Mucosa of descending colon (tissue), 3 donors: ENCODE measurements at places on chromosomes 11 and 22. TPM values are rescaled to one million over a fixed set of nuclear protein-coding genes. Genes with fewer than 3 reads are reported as not detected.

Gene FAU
- 705 TPM for total RNA-seq

Gene RIBC2
- total RNA-seq, result 2.6 TPM

Gene EIF1AD
- 35.3 TPM for total RNA-seq

DNA sequence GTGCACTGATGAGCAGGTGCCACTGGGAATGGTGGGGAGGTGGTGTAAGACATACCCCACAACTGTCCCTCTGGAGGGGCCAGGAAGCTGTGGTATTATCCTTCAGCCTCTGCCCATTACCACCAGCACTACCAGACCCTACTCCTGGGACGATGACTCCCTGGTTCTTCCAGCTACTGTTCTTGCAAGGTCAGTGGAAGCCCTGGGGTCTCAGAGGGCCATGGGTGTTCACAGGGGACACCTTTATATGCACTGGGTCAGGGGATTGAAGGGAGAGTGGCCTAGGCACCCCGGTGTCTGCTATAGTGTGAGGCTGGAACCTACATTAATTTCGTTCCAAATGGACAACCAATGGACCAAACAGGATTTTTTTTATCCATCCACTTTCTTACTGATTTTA, 102.1 kb downstream of the RPS6KA4 start:
- no peak for DNase-seq

DNA sequence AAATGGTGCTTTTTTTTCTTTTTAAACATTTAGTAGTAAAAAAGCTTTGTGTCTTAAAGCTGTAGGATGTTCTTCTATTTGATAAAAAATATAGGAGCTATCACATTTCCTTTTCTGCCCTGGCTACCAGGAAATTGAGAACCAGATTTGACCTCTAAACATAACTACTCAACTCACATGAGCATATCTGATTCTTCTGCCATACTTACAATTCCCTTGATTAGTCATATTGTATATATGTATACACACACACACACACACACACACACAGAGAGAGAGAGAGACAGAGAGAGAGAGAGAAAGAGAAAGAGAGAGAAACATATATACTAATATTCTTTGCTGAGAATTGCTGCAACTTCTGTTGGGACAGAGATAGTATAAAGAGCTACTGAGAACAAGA, 23.0 kb upstream of the GDPD4 start:
- DNase-seq, result no peak

DNA sequence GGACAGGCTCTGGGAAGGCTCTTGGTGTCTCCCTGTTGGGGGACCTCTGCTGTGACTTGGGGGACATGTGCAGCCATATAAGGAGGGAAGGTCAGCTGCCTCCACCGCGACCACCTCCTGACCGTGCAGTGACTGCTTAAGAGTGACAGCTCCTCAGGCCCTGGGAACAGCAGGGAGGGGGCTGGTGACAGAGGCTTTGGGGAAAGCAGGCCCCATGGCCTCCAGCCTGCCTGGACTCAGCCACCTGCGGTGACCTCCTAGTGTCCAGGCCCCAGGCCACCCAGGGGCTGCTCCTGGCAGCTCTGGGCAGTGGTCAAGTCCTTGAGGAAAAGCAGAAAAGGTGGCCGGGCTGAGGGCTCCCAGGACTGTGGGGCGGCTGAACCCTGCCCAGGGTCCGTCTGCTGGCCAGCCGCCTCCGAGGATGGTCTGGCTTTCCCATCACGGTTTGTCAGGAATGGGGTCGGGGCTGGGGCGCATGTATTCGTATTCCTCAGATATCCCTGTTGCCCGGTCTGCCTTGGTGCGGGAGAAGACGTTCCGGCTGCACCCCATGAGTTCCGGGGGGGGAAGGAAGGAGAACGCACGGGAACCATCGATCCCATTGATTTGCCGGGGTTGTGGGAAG, 96.8 kb downstream of the WNT7B start:
- DNase-seq, result no peak

GRCh38 chr22:38314933-38315822, 2.1 kb downstream of the CSNK1E start:
- peak; percentile 55 for DNase-seq

- DNase-seq, result no peak
Observed at GRCh38 chr11:22778642-22779041, 51.0 kb downstream of the SVIP start.

DNA sequence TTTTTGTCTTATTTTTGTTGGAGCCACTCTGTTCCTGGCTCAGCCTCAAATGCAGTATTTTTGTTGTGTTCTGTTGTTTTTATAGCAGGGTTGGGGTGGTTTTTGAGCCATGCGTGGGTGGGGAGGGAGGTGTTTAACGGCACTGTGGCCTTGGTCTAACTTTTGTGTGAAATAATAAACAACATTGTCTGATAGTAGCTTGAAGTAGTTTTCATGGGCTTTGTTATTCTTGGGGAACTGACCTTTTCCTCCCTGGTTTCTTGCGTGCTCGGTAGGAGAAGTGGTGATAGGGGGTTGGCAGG, 6.0 kb upstream of the MCM5 start:
- no peak for DNase-seq

- DNase-seq, result no peak
Observed at GRCh38 chr11:70528794-70529580, 130.7 kb downstream of the CTTN start.

DNA sequence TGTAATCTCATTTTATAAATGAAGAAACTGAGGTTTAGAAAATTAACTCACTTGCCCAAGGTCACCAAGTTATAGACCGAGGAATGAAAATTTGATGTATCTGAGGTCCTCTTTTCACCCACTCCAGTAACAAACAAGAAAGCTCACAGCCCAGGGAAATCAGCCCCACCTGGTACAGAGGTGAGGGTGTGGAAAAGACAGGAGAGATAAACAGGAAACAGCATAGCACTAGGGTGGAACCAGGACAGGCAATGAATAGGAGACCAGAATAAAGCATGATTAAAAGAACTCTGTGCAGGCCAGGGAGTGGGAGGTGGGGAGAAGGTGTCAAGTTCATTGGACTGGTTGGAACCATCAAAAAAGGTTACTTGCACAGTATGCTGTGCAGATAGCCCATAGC, 46.2 kb upstream of the SMCO4 start:
- peak; percentile 67 for DNase-seq

DNA sequence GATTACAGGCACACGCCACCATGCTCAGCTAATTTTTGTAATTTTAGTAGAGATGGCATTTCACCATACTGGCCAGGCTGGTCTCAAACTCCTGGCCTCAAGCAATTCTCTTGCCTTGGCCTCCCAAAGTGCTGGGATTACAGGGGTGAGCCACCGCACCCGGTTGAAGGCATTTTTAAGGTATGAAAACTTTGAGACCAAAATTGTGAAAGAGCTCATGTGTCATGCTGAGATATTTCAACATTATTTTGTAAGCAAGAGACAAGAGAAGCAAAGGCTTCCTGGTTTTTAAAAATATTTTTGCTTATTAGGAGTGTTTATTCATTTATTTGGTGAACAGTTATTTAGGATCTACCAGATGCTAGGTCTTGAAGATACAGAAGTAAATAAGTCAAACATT, 6.8 kb downstream of the NHERF4 start:
- no peak for DNase-seq

DNA sequence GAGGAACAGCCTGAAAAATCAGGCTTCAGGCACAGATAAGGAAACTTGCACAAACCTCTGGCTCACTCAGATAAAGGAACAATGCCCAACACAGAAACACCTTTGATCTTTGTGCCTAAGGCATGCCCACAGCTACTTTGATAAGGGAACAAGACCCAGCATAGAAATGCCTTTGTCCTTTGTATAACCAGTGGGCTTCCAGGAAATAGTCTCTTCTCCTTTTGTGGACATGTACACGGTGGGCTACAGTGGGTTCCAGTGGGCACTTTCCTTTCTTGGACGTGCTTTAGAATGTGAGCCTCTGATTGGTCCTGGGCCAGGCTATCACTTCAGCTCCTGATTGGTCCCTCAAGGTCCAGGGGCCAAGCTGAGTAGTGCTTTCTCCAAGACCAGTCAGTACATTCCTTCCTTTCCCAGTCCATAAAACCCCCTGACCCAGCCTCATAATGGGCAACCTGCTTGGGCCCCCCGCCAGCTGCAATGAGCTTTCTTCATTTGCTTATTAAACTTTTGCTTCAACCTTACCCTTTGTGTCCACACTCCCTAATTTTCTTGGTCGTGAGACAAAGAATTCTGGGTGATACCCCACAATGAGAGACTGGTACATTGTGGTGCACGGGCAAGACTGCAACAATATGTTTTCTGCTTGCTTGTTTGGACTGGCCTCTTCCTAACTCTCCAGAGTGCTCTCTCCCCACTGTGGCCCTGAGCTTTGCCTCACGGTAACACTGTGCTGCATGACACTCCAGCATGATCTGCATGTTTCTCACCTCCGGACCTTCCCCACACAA, 1.7 kb upstream of the CABIN1 start:
- DNase-seq, result no peak

DNA sequence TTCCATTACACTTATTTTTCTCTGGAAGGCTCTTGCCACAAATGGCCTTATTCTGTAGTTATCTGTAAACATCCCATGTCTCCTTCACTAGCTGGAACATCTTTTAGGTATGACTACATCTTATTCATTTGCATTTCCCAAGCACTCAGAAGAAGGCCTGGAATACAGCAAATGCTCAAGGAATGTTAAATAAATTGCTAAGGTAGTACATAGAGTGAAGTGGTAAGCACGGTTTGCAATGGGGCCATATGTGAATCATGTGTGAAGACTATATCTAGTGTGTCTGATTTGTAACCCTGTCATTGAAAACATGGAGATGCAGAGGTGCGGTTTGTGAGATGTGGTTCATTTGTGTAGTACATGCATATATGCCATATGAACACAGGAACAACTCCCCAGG, 33.5 kb downstream of the GDPD4 start:
- no peak for DNase-seq

DNA sequence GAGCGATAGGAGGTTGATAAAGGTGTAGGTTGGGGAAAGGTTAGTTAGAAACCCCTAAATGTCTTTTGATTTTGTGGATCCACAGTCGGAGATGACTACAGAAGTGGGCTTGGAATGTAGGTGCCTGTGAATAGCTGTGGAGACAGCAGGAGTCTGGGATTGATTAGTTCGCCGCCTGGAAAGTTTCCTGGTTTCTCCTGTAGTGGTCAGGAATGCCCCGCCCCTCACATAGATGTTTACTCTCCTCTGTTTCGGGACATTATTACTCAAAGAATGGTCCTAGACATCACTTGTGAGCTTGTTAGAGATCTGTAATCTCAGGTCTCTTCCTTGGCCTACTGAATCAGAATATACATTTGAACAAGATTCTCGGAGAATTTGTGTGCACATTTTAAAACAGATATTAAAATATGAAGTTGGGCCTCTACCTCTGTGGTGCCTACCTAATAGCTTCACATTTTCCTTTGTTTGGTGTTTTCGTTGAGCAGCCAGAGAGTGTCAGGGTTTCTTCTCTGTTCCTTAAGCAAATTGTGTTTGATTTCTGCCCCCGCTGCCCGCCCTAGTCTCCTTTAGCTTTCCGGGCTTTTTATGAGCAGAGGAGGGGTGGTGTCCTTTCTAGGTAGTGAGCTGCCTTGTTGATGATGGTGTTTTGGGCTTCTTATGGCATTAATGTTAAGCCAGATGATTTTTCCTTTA, 89.4 kb downstream of the PPP6R3 start:
- DNase-seq, result no peak

GRCh38 chr22:27594474-27595134, 207.0 kb downstream of the MN1 start:
- no peak for DNase-seq

DNA sequence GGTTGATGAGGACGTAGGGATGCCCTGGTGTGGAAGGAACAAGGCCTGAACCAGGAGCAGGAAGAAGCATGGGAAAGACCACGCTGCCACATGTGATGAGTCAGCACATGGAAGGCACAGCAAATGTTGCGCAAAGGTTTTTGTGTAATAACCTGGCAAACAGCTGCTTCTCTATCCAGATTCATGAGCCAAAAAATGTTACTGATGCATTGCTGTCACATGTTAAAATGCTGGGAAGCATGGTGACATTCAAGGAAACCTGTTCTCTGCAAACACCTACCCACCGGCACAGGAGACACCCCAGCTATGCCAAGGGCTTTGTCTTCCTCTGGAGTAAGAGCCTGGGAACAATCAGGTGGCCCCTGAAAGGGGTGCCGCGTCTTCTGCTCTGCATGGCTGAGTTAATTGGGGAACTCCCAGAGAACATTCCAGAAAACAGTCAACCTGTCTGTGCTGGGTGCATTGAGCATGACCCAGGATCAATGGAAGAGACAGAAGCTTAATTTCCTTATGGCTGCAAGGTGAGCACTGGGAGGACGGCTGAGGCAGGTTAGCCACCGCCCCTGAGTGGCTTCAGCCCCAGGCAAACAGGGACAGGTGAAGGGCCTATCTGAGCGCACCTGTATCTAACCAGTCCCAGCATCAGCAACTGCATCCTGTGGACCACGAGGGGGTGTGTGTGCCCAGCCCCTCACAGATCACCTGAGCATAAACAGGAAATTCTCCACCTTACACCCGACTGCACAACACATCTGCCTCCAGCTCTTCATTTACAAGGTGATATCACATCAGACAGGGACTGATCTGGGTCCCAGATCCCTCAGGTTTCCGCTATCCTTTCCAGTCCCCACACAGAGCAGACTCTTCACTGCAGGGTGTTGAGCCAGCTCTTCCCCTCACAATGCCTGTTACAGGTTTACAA, 108.4 kb downstream of the GGTLC2 start:
- no peak for DNase-seq

DNA sequence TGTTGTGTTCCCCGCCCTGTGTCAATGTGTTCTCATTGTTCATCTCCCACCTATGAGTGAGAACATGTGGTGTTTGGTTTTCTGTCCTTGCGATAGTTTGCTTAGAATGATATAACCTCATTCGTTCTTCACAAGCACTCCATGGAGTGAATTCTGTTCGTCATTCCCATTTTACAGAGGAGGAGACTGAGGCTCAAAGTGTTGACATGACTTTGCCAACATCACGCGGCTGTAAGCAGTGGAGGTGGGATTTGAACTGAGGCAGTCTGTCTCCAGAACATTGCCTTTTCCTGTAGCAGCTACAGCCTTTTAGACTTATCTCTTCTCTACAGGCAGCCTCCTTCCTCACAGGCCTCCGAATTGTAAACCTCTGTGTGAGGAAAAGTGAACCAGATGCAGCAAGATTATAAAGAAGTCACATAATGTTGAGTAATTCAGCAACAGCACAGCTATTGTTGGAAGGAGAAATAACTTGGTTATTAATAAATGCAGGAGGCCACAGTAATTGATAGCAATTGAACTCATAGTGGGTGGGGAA, 74.6 kb downstream of the MYO18B start:
- no peak for DNase-seq

DNA sequence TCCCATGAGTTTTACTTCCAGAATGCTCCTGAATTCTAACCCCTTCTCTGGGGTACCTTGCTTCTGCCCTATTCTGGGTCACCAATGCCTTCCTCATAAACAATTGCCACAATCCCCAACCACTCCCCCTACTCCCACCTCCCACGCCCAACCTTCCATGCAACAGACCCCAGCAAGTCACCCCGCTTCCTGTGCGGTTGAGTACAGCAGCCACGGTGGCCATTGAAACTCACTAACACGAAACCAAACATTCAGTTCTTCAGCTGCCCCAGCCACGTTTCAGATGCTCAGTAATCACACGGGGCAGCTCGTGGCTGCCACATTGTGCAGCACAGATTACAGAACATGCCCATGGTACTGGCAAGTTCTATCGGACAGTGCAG, 3.7 kb upstream of the BCR start:
- DNase-seq, result no peak
